ENCODE measurements at places on chromosomes 6 and 20. TPM values are rescaled to one million over a fixed set of nuclear protein-coding genes. Genes with fewer than 3 reads are reported as not detected.
A peak's percentile ranks its signal among the peaks of the same experiment; 100 is the strongest.

- peak overlapping the region; percentile 98 for H3K27ac ChIP-seq
- H3K27me3 ChIP-seq = no peaks in the 10 kb centered on the region
- peak; percentile 82 for DNase-seq
- H3K36me3 ChIP-seq = no peaks in the 10 kb centered on the region
- H3K4me1 ChIP-seq = peaks cover 99% of the 10 kb centered on the region
These were observed 31.8 kb downstream of the SUN5 start for GRCh38 chr20:32972181-32973076.

- H3K27ac ChIP-seq = no peak overlapping the region
- peaks cover 38% of the 10 kb centered on the region for H3K4me1 ChIP-seq
- H3K4me3 ChIP-seq = no peak overlapping the region
- H3K27me3 ChIP-seq = no peaks in the 10 kb centered on the region
These were observed 5.9 kb downstream of the PTPRA start for GRCh38 chr20:2879146-2879545.

DNA sequence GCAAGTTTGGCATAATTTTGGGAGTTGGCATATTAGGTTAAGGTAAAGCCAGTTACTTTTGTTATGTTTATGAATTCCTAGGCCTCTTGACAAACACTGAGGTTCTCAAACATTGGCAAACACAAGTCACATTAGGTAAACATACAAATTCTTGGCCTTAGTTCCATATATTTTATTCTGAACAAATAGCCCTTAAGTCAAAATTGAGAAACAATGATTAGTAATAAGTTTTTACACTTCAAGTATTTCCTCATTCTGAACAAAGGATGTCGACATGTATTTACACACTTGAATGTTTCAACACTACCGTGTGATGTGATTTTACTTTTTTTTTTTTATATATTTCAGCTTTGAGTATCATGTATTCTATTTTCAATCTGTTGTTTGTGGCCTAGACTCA lies 3.8 kb upstream of the ECHDC1 start:
- no peaks in the 10 kb centered on the region for H3K36me3 ChIP-seq
- H3K4me3 ChIP-seq = no peak overlapping the region
- no peak overlapping the region for H3K27ac ChIP-seq
- no peaks in the 10 kb centered on the region for H3K27me3 ChIP-seq
- H3K4me1 ChIP-seq = peaks cover 17% of the 10 kb centered on the region

DNA sequence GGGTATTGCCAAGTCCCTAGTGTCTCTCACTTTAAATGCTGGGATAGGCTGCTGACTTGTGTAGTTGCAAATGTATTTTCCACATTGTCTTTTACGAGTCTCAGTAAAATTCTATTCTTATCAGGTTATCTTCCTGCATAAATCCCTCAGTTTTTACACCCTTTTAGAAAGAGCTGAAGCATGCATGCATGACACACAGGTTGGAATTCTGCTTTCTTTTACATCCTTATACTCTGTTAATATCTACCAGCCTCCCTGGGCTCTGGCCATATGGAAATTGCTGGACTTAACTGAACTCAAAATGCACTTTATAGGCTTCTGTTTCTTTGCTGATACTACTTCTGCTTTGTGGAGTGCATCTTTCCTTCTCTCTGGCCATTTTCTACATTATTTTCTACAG lies 477.4 kb downstream of the FRK start:
- H3K4me3 ChIP-seq = no peak overlapping the region
- H3K4me1 ChIP-seq = no peaks in the 10 kb centered on the region
- no peak overlapping the region for H3K27ac ChIP-seq

DNA sequence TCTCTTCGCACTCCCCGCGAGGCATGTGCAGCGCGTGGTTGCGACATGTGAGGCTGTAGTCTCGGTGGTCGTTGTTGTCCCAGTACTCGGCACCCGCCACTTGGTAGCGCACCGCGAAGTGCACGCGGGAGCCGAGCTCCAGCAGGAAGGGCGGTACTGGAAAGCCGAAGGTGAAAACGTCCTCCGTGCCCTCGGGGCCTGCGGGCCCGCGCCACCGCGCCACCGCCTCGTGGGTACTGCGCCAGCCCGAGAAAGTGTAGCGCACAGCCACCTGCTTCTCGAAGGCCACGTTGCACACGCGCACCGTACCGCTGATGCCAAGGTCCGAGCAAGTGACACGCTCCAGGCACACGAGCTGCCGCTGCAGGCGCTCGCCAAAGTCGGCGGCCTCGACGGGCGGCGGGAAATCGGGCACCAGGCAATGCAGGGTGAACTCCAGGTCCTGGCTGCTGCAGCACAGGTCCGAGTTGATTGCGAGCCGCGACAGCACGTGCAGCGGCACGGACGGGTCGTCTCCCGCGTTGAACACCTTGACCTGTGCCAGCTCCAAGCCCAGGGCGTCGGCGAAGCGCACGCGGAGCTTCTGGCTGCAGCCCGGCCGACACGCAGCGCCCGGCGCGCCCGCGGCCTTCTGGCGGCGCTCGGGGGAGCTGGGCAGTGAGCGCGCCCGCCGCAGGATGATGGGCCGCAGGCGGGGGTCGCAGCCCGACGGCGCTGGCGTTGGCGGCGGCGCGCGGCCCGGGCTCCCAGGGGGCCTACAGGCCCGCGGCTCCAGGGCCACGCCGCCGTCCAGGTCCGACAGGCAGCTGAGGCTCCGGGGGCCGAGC lies 840 bp downstream of the PPP1R3D start:
- no peak overlapping the region for H3K27ac ChIP-seq
- peak overlapping the region; percentile 70 for H3K4me3 ChIP-seq
- no peaks in the 10 kb centered on the region for H3K27me3 ChIP-seq
- peaks cover 23% of the 10 kb centered on the region for H3K36me3 ChIP-seq

The CLPSL1 gene
- total RNA-seq = not detected
